ENCODE measurements at places on chromosomes 16 and 17. TPM values are rescaled to one million over a fixed set of nuclear protein-coding genes. Genes with fewer than 3 reads are reported as not detected.

The TBC1D3D gene
- total RNA-seq = not detected

DNA sequence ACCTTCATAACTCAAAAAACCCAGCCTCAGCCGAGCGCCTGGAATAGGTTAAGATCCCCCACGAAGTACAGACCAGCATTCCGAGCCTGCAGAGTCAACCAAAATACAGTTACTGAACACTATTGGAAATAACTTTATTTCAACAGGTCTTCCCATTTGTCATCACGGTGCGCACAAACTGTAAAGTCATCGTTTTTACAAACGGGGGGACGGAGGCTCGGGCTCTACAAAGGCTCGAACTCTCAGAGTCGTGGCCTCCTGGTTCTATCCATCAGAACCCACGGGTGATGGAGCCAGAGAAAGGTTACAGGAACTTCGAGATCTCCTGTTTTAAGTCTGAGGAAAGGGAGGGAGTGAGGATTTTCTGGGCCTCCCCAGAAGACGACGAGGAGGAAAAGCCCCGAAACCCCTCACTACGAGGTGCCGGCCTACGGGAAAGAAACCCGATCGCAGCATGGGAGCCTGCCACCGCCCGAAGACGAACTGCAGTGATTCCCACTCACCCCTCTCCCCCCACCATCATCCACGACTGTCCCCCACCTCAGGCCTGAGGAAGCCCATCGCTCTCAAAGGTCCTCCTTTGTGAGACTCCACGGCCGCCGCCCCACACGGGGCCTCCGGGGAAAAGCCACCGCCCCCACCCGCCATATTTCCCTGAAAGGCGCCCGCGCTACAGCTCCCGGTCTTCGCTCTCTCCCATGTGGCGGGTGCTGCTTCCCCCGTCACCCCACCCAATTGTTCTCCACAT, 917 bp downstream of the YWHAE start:
- peaks cover 59% of the 10 kb centered on the region for H3K4me1 ChIP-seq
- no peaks in the 10 kb centered on the region for H3K27me3 ChIP-seq
- H3K27ac ChIP-seq = peak overlapping the region; percentile 98
- H3K36me3 ChIP-seq = peaks cover 5% of the 10 kb centered on the region
- H3K4me3 ChIP-seq = peak overlapping the region; percentile 100

The KRT14 gene
- total RNA-seq = not detected

- H3K36me3 ChIP-seq = no peaks in the 10 kb centered on the region
- H3K4me1 ChIP-seq = no peaks in the 10 kb centered on the region
- H3K27ac ChIP-seq = no peak overlapping the region
- H3K4me3 ChIP-seq = no peak overlapping the region
These were observed 44.2 kb upstream of the TANC2 start for GRCh38 chr17:62921817-62922216.

DNA sequence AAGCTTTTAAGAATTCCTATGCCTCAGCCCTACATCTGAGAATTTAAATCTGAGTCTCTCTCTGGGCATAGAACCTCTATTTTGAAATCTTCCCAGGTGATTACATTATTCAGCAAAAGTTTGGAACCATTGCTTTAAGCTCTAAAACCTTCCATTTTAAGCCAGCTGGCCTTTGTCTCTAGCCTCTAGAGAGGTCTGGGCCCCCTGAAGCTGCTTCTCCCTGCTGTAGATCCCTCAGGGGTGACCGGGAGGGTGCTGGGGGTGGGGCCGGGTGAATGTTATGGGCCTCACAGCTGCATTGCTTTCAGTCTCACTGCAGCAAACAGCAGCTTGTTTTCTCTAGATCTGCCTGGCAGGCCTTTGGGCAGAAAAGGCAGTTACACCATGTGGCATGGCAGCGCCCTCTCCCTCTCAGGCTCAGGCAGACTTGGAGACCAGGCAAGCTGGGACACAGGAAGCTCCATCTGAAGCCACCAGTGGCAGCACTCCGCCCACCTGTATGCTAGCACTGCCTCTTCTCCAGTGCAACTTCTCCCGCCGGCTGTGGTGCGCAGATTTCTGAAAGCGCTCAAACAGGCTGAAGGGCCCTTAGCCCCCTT, 66.3 kb downstream of the MPRIP start:
- H3K4me1 ChIP-seq = peaks cover 7% of the 10 kb centered on the region
- H3K27me3 ChIP-seq = no peaks in the 10 kb centered on the region
- no peaks in the 10 kb centered on the region for H3K36me3 ChIP-seq
- DNase-seq = no peak
- no peak overlapping the region for H3K27ac ChIP-seq

Measured in HepG2 (cell line).